ENCODE measurements at places on chromosomes 12 and 14.

- DNase-seq = no peak
These were observed 29.2 kb downstream of the ITPK1 start for GRCh38 chr14:93086441-93087055.

GRCh38 chr14:90191154-90191553, 65.2 kb upstream of the PSMC1 start:
- no peak for DNase-seq

DNA sequence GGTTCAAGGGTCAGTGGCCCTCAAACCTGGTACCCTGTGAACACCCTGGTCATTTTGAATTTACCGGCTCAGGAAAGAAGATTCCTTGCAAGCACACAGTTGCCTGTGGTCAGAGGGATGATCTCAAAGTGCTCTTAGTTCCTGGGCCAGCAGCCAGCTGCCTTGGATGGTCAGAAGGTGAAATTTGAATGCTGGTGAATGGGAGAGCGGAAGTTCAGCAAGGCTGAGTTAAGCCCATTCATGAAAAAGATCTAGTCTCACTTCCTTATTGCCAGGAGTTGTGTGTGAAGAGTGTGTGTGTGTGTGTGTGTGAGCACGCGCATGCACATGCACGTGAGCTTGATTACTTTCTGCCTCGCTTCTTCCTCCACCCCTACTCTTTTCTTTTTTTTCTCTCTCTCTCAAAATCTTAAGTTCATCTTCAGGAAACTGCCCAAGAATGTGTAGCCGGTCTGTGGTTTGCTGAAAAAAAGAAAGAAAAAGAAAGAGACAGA, 155.5 kb upstream of the CCND2 start:
- no peak for DNase-seq

GRCh38 chr12:114655934-114656749, 27.8 kb downstream of the TBX3 start:
- DNase-seq = no peak

DNA sequence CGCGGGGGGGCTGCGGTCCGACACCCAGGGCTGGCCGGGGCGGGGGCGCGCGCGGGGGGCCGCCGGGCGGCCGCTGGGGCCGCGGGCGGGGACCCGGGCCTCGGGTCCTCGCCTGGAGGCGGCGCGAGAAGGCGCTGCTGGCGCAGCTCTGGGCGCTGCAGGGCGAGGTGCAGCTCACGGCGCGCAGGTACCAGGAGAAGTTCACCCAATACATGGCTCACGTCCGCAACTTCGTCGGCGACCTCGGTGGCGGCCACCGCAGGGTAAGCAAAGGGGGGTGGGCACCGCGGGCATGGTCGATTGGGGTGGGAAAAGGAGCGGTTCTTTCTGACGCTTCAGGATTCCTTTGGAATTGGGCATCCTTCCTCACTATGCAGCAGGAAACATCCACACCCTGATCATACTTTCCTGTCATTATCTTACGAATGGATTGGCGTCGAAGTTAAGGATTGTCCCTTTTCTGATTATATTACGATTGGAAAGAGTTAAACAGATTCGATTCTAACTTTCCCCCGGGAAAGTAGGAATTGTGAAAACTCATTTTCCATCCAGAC, 798 bp downstream of the PDZRN4 start:
- no peak for DNase-seq

DNA sequence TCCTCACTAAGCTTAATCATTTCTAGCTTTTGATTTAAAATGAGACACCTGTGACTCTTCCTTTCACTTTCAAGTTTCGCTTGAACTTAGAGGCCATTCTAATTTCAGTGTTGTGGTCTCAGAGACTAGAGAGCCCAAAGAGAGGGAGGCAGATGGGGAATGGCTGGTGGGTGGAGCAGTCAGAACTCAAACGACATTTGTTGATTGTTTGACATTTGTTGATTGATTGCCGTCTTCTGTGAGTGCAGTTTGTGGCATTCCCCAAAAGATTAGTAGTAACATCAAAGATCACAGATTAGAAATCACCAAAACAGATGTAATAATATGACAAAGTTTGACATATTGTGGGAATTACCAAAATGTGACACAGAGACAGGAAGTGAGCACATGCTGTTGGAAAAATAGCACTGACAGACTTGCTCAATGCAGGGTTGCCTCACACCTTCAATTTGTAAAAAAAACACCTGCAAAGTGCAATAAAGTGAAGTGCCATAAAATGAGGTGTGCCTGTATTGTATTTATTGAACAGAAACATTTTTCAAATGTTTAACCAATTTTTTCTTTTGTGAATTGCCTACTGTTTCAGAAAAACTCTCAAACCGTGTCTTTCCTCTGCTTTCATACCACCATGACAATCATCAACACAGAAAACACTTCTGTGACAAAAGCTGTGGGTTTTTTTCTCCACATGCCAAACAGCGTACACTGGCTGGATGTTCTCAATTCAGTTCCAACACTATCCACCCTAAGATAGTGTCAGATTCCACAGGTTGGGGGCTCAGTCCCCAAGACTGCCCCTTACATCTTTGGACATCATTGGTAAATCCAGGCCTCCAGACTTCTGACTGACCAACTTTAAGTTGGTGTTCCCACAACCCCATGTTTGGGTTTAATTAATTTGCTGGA, 376.3 kb upstream of the RGS6 start:
- peak; percentile 43 for DNase-seq

DNA sequence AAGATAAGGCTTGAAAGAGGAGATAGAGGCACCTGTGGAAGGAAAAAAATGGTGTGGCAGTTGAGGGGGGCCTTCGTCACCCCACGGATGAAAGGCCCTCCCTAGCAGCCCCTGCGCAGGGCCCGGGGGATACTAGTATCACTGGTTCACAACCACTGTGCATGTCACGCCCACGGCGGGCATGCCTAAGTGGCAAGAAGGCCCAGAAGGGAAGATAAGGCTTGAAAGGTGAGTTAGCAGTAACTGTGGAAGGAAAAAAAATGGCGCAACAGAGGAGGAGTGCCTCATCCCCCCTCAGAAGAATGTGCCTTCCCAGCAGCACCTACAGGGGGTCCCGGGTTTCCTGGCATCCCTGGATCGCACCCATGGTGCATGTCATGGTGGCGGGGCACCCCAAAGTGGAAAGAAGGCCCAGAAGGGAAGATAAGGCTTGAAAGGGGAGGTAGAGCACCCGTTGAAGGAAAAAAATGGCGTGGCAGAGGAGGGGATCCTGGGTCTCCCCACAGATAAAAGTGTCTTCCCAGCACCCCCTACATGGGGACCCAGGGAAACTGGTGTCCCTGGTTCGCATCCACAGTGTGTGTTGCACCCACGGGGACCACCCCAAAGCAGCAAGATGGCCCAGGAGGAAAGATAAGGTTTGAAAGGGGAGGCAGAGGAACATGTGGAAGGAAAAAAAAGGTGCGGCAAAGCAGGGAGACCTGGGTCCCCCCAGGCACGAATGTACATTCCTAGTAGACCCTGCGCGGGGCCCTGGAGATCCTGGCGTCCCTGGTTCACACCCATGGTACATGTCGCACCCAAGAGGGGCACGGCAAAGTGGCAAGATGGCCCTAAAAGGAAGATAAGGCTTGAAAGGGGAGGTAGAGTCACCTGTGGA, 279.2 kb downstream of the ALG10 start:
- no peak for DNase-seq
